ENCODE measurements at places on chromosomes 13 and 19.

DNA sequence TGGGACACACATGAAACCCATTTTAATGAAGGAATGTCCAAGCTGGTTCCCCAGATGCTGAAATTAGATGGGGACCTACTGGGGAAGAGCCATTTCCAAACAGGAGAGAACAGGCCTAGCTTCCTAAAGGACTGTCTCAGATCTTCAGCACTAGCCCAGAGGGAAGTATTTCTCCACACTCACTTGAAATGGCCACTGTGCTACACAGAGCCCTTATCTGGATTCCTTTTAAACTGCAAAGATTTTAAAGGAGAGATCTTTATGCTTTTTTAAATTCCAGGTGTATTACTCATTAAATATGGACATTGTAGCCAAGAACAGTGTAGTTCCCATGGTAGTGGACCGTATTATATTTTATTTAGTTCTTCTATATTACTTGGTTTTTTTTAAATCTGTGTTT is 255.3 kb downstream of the SHISA2 start:
- DNase-seq = no peak

DNA sequence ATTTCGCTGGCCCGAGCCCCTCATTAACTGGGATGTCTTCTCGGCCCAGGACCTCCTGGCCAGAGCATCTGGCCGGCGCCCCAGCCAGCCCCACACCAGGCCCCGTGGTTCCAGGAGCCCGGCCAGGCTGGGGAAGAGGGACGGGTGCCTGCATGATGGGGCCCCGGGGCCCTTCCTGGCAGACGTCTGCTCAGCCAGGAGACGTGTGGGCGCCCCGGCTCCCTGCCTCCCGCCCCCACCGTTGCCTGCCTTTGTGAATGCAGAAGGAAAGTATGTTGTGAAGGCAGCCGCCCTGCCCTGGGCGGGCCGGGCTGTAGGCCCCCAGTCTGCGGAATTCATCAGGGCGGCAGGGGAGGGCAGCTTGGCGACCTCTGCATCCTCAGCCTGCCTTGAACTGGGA is 4.4 kb upstream of the COMP start:
- no peak for DNase-seq

- no peak for DNase-seq
Measured at GRCh38 chr13:47111499-47111898, 214.6 kb upstream of the HTR2A start.

DNA sequence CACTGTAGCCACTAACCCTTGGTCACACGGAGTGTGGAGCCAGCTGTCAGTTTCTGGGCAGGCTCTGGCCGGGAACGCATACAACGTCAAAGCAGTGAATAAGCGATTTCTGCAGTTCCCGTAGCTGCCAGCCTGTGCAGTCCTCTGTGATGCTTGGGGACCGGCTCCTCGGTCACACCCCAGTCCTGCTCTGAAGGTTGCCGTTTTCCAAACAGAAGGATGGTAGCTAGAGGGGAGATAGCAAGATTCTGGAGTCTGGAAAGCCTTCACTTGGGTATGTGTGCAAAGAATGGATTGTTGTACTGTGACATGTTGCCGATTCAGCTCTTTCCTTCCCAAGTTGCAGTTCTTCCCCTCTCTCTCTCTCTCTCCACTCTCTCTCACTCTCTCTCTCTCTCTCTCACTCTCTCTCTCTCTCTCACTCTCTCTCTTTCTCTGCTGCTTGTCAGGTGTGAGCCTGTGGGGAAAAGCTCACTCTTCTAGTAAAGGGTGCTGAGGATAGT is 38.7 kb upstream of the C1QTNF9 start:
- no peak for DNase-seq

DNA sequence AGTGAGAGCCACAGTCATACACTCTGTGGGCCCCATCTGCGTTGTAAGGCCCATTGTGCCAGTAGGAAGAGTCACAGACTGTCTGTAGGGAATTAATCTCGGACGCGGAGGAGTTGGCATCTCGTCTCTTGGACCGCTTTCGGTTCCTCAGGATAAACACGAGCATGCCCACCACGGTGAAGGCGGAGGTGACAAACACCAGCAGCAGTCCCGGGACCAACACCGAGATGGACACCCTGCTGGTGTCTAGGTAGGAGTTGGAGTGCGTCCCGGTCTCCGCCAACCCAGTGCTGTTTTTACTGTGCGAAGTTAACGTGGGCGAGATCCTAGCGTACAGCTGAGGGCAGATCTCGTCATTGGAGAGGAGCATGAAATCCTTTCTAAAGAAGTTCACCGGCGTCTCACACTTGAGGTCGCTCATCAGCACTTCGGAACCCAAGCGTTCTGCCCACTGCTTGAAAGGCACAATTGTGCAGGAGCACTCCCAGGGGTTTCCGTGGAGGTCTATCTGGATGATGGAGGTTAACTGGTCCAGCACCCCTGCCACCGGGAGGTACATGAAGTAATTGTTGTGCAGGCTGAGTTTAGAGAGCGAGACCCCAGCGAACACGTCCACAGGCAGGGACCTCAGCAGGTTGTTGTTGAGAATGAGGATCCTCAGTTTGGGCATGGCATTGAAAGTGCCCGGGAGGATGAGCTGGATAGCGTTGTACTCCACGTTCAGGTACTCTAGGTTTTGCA is 2.7 kb downstream of the SLITRK1 start:
- DNase-seq = no peak

GRCh38 chr13:98479496-98480003 is 97.4 kb downstream of the STK24 start:
- no peak for DNase-seq

All from activated CD4-positive, CD25-positive, alpha-beta regulatory T cell treated with anti-CD3 and anti-CD28 coated beads, Interleukin-2, amount 50 U/mL, for 16 hours (primary cell).